Stimulated activated CD8-positive, alpha-beta memory T cell treated with anti-CD3 and anti-CD28 coated beads, Interleukin-4, amount 100 ng/mL, for 1 hour (primary cell): ENCODE measurements at places on chromosomes 6 and 20.

DNA sequence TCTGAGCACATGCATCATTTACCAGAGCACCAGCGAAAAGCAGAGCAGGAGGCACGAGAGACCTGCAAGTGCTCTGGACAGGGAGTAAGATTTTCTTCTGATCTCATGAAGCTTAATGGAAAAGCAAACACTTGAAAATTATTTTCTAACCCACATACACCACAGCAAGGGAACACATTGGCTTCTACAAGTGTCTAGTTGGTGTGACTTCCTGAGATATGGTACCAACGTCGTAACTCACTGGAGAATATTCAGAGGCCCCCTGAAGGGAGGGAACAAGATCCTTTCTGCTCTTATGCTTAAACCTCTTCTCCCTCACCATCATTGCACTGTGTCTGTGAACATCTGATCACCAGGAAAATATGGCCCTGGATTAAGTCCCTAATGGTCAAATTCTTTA is 48.6 kb downstream of the PSMB1 start:
- no peak for DNase-seq

DNA sequence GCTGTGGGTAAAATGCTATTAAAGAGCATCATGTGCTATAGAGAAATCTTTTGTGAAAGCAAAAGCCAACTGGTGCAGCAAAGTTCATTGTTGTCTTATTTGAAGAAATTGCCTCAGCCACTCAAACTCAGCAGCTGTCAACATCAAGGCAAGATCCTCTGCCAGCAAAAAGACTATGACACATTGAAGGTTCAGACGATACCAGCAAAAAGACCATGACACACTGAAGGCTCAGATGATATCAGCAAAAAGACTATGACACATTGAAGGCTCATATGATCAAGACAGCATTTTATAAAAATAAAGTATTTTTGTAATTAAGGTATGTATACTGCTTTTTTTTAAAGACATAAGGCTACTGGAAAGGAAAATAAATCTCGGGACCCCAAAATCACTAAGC is 118.4 kb upstream of the RUNX2 start:
- DNase-seq, result no peak

GRCh38 chr6:130760006-130760405 is 67.2 kb upstream of the SMLR1 start:
- no peak for DNase-seq

DNA sequence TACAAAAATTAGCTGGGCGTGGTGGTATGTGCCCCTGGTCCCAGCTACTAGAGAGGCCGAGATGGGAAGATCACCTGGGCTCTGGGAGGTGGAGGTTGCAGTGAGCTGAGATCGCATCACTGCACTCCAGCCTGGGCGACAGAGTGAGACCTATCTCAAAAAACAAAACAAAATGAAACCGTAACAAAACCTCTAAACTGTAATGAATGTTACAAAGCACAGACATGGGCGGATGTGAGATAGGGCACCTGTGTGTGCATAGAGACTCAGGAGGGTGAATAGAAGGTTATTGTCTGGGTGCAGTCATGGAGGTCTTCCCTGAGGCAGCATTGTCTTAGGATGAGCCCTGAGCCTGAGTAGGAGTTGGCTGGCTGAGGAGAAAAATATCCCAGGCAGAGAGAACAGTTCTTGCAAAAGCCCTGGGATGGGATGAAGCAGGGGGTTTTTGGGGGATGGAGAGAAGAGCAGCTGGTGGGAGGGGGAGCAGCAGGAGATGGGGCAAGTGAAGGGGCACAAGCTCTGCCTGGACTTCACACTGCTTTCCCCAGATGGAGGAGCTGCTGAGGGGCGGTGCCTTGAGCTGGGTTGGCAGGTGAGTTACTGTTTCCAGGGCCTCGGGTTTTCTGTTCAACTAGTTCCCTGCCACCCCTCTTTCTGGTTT is 5.2 kb downstream of the BCAS4 start:
- no peak for DNase-seq

DNA sequence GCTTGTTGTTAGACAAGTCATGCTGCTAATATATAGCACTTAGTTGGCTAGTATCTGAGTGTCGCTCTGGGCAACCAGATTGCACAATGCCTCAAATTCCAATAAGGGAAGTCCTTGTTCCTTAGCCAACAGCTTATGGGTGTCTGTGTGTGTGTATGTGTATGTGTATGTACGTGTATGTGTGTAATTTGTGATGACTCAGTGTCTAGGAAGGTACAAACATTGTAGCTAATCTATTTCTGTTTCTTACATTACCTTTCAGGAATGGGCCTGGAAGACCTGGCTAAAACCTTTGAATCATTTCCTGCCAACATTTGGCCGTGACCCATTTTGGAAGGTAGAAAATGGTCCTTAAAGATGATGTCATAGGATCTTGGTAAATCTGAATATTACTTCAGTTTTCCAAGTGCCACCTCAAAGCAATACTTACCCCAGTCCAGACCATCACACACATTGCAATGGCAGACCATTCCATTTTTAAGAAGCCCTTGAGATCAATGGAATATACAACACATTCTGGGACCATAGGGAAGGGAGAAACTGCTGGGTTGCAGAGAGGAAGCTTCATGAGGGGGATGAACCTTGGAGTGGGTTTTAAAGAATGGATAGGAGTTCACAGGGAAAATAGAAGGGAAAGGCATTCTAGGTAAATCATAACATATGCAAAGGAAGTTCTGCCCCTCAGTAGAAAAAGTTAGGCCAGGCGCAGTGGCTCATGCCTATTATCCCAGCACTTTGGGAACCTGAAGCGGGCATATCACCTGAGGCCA is 25.1 kb downstream of the NEDD9 start:
- DNase-seq, result no peak

- DNase-seq, result no peak
Observed at GRCh38 chr20:7911586-7912330, 28.5 kb downstream of the HAO1 start.

DNA sequence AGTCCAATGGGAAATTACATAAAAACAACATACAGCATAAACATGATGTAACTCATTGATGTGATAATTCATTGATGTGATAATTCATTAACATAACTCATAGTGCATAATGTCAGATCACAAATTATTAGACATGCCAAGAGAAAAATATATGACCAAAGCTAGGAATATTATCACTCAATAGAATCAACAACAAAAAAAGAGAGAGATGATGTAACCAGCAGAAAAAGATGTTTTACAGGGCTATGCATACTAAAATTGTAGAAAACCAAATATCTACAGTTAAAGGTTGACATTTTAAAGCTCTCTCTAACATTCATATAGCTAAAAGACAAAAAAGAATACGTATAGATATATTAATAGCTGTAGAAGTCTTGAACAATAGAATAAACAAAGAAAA is 1067.2 kb upstream of the ADGRB3 start:
- DNase-seq, result no peak

GRCh38 chr20:62064770-62065673 is 659 bp downstream of the TAF4 start:
- DNase-seq, result no peak

- DNase-seq, result no peak
Observed at GRCh38 chr6:143755301-143755744, 77.6 kb downstream of the PHACTR2 start.

- no peak for DNase-seq
Observed at GRCh38 chr6:7529141-7529540, 12.3 kb upstream of the DSP start.

DNA sequence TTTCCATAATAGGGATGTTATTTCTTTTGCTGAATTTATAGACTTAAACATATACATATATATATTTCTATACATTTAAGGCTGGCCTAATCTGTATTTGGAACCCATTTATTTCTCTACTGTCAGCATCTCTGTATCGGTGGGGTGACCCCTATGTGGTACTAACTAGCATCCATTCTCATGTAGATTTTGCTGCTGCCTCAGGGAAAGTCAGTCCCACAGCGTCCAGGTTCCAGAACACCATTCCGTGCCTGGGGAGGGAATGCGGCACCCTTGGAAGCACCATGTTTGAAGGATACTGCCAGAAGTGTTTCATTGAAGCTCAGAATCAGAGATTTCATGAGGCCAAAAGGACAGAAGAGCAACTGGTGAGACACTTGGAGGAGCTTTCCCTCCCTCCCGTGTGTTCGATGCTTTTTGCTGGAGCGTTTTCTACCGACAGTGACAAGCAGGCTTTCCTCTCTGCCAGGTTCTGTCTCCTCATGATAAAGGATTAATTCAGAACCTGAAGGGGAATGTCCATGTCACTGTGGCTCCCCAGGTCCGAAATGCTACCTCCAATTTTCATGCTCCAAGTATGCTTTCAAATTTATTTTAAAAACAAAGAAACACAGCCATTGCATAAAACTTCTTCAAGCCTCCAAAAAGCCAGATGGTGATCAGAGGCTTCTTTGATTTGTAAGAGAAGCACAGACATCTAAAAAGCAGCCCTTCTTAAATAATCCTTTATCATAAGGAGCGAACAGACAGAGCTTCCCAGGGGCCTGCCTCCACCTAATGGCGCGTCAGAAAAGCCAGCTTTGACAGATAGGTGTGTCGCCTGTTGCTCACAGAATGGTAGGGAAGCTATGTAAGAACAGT is 13.1 kb downstream of the TNFAIP3 start:
- no peak for DNase-seq

- DNase-seq, result no peak
Observed at GRCh38 chr20:37387519-37388269, 41.8 kb downstream of the SRC start.

GRCh38 chr6:41427642-41428335 is 92.4 kb downstream of the NCR2 start:
- DNase-seq, result no peak

DNA sequence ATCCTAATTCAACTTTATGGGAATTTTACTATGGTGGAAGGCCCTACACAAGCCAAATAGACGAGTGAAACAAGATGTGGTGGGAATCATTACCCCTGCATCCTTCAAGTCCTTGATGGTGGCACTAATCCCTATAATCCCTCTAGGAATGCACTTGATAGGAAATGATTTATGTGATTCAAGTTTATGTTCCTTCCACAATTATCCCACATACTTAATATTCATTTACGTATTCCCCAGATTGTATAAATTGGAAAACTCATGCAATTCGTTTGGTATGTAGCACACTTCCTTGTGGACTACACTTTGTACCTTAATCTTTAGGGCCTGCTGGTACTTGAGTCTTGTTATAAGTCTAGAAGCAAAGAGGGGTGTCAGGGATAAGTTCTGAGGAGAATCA is 40.8 kb downstream of the PKIB start:
- DNase-seq, result no peak
